ENCODE measurements at places on chromosomes 12 and 14.

DNA sequence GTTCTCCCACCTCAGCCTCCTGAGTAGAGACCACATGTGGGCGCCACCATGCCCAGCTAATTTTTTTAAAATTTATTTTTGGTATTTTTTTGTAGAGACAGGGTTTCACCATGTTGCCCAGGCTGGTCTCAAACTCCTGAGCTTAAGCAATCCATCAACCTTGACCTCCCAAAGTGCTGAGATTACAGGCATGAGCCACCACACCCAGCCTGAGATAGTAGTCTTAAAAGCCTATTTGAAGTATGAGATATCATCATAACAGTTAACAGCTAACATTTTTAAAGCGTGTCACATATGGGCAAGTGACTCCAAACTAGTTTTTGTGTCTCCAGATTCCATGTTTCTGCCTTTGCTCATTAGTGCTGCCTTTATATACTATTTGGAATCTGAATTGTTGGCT is 74.6 kb upstream of the WSCD2 start:
- DNase-seq: no peak

GRCh38 chr12:105928436-105928835 is 210.3 kb downstream of the NUAK1 start:
- no peak for DNase-seq

DNA sequence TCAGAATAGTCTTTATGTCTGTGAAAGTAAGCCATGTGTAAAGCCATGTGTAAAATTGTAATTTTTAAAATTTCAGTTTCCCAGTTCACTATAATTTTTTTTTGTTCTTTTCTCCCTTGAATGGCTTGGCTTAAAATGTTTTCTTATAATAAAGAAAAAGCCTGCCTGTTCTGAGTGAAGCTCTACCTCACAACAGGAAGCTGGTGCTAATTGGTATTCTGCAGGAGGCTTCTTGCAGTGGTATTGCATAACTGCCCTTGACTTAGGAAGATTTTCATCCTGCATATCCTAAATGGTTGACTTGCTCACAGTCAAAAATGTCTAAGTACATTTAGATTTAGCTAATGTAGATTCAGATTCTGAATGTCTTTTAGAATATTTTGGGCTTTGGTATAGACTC is 49.5 kb downstream of the ATP2A2 start:
- no peak for DNase-seq

DNA sequence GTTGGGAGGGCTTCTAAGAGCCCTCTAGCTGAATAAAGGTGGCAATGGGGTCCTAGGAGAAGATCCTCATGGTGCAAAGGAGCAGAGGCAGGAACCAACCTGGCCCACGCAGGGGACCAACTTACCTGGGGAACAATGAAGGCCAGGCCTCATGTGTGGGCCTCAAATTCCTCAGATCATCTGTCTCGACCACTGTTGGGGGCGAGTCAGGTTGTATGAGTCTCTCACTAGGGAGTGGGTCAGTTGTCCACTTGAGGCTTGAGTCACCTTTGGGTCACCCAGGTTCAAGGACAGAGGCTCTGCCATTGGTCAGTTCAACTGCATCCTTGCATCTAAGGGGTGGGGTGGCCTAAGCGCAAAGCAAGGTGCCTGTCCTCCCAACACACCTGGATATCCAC is 43.7 kb upstream of the BDKRB2 start:
- no peak for DNase-seq

DNA sequence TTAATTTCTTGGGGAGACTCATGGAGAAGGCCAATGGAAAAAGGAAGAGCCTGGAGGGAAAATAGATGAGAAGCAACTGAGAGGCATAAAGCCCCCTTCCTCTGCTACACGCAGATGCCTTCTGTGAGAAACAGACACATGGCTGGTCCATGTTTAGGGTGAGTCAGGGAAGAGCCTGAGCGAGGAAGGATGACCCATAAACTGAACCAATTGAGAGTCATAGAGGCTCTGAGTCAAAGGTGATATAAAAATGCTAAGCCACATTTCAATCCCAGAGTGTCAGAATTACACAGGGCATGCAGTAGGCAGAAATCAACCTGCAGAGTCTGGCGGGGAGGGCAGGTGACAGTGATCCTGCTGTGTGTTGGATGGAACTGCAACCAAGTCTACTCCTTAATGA is 30.1 kb upstream of the NEDD1 start:
- DNase-seq: no peak

DNA sequence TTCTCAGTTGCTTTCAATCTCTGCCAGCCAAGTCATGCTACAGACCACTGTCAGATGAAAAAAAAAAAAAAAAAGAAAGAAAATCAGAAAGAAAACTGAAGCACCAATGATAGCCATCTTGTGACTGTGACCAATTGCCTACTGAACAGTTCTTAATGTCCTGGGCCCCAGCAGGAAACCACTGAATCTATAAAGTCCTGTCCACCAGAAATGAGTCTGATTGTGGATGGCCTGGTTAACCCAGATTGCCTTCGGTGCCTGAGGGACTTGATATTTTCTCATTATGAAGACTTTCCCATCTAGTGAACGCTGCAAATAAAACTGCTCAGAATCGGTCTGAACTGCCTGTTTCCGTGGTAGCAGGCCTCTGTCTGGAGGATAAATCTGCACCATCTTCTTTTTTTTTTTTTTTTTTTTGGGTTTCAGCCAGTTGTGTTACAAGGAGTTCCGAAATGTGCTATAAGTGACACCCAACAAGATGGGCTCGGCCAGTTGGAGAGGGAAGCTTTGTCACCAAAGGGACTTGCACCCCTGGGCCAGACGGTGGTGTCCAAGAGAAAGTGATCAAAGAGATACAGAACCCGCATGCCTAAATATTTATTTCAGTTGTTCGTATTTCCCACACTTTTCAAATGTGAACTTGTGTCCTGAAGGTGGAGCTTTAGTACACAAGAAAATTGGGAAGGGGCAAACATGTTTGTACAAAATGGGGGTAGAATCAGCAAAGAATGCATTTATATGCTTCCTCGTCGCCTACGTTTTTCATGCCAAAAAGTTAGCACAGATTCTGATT is 3.0 kb upstream of the PLXNC1 start:
- DNase-seq: no peak

DNA sequence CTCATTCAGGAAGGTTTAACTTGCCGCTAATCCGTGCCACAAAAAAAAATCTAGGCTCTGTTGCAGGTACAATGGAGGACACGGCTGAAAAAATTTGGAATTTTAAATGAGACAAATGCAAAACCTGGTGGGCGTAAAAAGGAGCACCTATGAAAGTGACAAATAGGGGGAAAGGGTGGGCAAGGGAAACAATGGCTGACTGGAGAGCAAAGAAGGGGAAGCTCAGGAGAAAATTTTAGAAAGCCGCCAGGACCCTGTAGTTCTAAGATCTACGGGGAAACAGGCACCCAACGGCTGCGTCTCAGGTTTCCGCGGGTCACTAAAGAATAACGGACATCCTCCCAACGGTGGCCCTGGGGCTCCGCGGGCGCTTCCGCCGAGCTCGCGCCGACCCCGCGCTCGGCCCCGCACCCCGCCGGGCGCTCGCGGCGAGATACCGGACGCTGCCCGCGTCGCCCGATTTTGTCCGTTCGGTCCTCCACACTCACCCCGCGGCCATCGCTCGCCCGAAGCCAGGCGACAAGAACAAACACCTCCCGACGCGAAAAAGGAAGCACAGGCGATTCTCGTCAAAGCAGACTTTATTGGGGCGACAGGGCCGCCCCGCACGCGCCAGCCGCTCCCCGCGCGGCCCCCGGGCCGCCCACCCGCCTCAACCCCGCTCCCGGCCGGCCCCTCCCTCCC is 1.1 kb upstream of the YY1 start:
- no peak for DNase-seq

- DNase-seq: no peak
These were observed 11.7 kb upstream of the RAD51AP1 start for GRCh38 chr12:4526923-4527546.

GRCh38 chr12:47941475-47941780 is 22.0 kb upstream of the TMEM106C start:
- DNase-seq: no peak

GRCh38 chr12:83920821-83921547 is 991.6 kb downstream of the SLC6A15 start:
- no peak for DNase-seq

DNA sequence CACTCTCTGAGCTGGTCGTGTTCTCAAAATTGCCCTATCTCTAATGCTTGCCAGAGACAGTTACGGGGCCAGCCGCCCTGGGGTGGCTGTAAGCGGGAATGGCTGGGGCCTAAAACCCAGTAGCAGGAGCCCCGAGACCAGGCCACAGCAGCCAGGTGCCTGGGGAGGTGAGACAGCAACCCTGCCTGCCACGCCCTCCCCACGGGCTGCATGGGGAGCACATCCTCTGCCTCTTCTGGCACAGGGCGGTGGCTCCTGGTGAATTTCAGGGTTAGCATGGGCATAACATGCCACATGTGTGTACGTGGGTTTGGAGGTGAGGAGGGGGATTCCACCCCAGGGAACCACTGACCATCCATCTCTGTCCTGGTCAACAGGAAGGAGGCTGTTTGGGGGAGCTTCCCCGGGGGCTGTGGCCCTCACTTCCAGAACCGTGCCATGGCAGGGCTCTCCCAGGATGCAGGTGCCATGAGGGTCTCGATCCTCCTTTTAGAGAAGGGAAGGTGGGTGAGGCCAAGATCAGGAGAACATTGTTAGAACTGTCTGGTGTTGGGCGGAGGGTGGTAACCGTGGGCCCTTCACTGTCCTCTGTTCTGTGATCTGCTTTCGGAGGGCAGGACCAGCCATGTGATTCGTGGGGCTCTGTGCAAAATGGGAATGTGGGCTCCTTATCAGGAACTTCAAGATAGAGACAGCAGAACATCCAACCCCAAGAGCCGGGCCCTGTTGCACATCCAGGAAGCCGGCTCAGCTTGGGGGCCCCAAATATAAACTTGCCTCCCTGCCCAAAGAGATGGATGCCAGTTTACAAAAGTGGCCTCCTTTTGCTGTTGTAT is 312.2 kb upstream of the DIO3 start:
- DNase-seq: no peak

GRCh38 chr12:6960593-6961277 is 9.6 kb downstream of the PTPN6 start:
- DNase-seq: no peak

DNA sequence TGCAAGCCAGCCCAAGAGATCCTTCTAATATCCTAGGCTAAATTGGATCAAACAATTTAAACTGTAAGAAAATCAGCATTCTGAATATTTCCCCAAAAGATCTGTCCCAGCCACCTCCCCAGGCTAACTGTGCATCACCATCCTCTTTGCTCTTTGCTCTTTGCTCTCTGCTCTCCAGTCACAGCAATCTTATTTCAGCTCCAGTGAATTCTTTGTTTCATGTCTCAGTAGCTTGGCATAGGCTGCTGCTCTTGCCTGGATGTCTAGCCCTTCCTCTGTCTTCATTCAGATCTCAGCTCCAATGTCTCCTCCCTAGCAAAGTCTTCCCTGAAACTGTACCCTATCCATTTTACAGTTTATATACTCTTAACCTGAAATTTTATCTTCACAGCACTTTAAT is 399.8 kb upstream of the USP15 start:
- no peak for DNase-seq

DNA sequence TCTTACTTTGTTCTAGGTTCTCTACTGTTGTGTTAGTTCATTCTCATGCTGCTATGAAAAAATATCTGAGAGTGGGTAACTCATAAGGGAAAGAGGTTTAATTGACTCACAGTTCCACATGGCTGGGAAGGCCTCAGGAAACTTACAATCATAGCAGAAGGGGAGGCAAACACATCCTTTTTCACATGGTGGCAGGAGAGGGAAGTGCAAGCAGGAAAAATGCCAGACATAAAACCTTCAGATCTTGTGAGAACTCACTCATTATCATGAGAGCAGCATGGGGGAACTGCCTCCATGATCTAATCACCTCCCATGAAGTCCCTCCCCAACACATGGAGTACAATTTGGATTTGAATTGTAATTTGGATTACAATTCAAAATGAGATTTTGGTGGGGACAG is 69.6 kb downstream of the MGST1 start:
- DNase-seq: no peak

- no peak for DNase-seq
These were observed 38.0 kb downstream of the NFKBIA start for GRCh38 chr14:35366521-35366976.

DNA sequence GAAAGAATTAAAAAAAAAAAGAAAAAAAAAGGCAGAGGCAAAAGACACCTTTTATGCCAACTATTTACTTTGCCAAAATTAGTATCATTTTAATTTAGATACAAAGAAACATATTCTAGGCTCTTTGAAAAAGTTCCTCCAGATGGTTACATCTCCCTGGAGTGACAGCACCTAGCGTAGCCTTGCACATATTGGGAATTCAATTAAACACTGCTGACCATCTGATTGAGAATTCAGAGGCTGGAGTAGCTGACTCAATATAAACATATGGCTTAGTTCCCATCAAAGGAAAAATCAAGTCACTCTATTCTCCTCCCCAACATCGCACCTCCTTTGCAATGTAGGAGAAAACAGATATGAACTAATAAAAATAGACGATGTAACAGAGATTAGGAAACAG is 36.4 kb downstream of the ANKS1B start:
- DNase-seq: no peak

DNA sequence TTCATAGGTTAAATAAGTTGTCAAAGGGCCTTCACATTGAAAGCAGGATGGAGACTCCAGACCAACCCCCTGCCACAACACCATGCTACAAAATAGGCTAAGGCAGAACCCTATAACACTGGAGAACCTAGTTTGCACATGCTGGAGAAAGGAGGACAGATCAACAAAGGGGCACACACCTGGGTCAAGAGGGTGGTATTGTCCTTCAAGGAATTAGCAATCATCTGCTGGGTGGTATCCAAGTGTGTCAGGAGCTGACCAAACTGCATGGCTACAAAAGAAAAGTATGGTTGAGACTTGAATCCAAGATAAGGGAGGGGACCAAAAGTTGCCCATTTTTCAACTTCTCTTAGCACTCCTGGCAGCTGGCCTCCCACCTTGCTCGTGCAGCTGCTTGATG is 9.2 kb downstream of the MBD6 start:
- DNase-seq: no peak

DNA sequence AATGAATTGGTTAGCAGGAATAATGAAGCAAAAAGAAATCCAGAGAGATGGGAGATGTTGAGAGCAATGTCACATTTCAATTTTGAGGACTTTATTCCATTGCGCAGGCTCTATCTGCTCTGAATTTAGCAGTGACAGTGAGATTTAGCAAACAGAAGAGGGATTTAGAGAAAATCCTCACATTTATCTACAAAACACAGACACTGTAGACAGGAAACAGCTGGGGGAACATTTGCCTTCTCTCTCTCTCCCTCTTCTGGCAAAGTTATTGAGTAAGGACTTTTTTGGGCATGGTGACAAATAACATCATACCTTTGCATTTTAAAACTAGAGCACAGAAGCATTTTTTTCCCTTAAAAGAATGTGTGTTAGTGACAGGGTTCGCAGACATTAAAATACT is at the start of gene IGF1:
TSS of gene IGF1 (minus strand) at position 158 of the 400 bp plus-strand sequence. CDS start 182 bp downstream, outside the sequence.
- DNase-seq: no peak

All from anterior cingulate cortex (tissue), 58 donors.